Sciatic nerve (tissue), 2 donors: ENCODE measurements at places on chromosomes 16 and 17. TPM values are rescaled to one million over a fixed set of nuclear protein-coding genes. Genes with fewer than 3 reads are reported as not detected.

The VTN gene
- 2.1 TPM for total RNA-seq

The AATK gene
- total RNA-seq: 440 TPM

The KRTAP9-4 gene
- total RNA-seq: not detected

The SRL gene
- 1.9 TPM for total RNA-seq

The RTN4RL1 gene
- total RNA-seq: 5.8 TPM

The DHRS11 gene
- total RNA-seq: 5.4 TPM

The RAC3 gene
- total RNA-seq: 4.0 TPM
